NCI-H1105 (cell line): ENCODE measurements at places on chromosomes 6 and 20.

- DNase-seq: no peak
These were observed 116.4 kb downstream of the KIF6 start for GRCh38 chr6:39608652-39609345.

GRCh38 chr20:36496707-36497669 lies 44.3 kb upstream of the MYL9 start:
- no peak for DNase-seq

- DNase-seq: no peak
These were observed 31.9 kb downstream of the GINS1 start for GRCh38 chr20:25439328-25439727.

- DNase-seq: no peak
These were observed 121.8 kb downstream of the COL9A1 start for GRCh38 chr6:70180901-70181599.

GRCh38 chr6:90885611-90886056 lies 298.8 kb upstream of the MAP3K7 start:
- DNase-seq: no peak

DNA sequence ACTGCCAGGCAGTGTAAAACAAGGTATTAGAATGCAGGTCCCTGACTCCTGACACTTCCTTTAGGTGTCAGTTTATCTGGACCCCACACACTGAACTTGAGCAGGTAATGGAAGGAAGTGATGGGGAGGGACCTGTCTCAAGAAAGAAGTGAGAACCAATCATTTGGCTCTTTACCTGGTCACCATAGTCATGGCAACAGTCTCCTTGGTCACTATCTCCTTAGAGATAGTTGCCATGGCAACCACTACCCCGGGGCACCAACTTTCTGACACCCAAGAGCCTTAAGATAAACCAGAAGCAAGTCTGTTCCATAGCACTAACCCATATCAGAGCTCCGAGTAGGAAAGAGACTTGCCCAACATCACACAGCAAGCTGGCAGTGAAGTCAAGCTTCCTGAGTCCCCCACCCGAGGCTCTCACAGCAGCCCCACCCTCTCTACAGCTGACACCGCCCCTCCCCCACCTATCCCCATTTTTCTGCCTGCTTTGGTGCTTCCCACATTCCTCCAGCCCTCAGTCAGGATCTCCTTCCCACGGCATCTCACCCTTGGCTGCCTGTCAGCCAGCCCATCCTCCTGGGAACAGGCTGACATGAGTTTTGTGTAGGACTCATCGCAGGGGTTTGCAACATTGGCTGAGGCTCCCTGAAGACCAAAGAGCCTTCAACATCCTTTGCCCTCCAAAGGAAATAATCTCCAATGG lies 16.3 kb upstream of the HM13 start:
- peak; percentile 21 for DNase-seq

DNA sequence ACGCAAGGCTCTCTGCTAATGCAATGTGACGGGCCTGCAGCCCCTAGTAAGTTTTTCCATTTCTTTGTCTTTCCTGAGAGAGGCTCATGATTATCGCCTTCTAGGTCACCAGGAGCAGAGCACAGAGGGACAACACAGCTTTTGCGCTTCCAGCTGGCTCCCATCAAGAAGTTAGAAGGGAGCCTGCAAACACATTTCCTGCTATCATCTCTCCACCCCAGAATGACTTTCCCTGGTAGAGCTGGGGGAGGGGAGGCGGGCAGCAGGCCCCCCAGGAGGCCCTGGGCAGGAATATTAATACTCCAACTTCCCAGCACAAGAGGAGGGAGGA lies 35.7 kb upstream of the CCDC167 start:
- no peak for DNase-seq

DNA sequence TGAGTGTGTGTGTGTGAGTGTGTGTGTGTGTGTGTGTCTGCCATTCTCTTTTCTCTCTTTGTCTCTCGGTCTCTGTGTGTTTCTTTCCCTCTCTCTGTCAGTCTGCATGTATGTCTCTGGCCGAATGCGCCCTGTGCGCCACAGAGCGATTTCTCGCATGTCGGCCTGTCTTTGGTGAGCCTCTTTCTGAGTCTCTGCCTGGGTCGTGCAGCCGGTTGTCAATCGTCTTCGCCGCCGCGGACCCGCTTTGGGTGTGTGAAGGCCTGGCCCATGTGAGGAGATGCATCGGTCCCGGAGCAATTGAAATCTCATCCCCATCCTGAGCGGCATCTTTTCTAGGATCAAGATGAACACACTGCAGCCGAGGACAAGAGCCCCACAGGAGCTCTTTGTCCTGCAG lies 1567.2 kb upstream of the DEFB115 start:
- no peak for DNase-seq

- peak; percentile 62 for DNase-seq
These were observed 885 bp downstream of the MTCL3 start for GRCh38 chr6:127518191-127518709.

GRCh38 chr6:63418741-63419140 lies 99.0 kb upstream of the LGSN start:
- DNase-seq: no peak

GRCh38 chr20:14951707-14952418 lies 614.5 kb upstream of the FLRT3 start:
- DNase-seq: no peak

DNA sequence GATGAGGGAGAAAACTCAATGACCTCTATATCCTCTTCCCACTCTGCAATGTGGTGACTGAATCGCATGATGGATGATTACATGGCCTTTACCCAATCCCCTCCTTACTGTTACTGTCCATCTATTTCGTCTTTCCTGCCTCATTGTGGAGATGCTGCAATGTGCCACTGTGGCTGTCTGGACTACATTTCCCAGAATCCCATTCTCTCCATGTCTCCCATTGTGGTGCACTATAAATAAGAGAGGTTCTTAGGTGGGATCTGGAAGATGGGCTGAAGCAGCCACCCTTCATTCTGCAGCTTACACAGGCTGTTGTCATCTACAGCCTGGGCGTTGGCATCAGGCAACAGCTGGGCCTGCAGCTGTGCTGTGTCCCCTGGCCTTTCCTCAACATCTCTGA lies 233.6 kb downstream of the PRKN start:
- no peak for DNase-seq

- DNase-seq: peak; percentile 43
These were observed 29.7 kb downstream of the RPP40 start for GRCh38 chr6:4973982-4974745.

- DNase-seq: no peak
These were observed 30.9 kb upstream of the TAGAP start for GRCh38 chr6:159075506-159076228.

DNA sequence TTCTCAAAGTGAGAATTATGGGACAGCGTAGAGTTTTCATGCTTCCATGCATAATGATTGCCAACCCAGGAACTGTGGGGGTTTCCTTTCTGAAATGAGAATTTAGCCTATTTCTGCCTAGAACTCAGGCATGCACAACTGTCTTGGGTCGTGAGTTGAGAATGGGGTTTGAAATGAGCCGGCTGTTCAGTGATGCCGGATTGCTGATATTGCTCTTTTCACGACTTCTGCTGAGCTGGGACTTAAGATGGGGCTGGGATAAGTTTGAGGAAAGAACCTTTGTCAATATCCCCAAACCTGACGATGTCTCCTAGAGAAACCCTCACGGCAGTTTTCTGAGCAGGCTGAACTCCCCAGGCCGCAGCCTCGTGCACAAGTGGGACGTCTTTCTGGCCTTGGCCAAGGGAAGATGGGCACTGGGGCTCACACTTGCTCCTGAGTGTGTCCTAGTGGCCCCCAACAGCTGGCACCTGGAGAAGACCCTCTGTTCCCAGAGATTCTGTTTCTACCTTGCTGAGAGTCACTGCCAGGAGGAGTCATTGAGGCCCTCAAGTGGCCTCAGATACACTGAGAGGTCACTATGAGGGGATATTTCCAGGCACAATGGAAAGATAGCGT lies 34.1 kb upstream of the RIN2 start:
- DNase-seq: no peak

- no peak for DNase-seq
These were observed 44.0 kb downstream of the GABRR2 start for GRCh38 chr6:89270951-89271721.

DNA sequence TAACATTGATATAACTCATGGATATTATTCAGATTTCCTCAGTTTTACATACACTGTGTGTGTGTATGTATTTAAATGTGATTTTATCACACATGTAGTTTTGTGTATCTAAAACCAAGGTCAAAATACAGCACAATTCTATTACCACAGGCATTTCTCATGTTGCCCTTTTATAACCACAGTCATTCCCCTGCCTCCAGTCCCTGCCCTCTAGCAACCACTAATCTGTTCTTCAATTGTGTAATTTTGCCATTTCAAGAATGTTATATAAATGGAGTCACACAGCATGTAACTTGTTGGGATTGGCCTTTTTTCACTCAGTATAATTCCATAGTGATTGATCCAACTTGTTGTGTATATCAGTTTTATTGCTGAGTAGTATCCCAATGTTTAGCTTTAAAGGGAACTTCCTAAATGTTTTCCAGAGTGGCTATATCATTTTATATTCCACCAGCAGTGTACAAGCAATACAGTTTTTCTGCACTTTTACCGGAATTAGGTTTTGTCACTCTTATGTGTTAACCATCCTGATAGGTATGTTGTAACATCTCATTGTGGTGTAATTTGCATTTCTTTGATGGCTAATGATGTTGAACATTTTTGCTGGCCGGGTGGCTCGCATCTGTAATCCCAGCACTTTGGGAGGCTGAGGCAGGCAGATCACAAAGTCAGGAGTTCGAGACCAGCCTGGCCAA lies 338.2 kb downstream of the SOX4 start:
- DNase-seq: no peak

DNA sequence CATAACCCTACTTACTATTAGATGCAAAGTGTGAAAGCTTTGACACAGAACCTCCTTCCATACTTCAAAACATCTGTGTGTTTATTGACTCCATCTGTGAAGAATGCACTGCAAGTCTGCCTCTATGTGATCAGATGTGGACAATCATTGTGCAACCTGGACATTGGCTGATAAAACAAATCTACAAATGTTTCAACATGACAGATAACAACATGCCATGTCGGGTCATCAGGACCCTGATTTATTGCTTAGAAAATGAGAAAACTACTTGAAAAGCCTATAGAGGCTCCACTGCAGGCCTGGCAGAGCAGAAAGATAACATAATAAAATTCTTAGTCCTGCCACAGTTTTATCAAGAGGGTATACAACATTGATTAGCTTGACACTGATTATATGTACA lies 1286.4 kb downstream of the GRIK2 start:
- no peak for DNase-seq

DNA sequence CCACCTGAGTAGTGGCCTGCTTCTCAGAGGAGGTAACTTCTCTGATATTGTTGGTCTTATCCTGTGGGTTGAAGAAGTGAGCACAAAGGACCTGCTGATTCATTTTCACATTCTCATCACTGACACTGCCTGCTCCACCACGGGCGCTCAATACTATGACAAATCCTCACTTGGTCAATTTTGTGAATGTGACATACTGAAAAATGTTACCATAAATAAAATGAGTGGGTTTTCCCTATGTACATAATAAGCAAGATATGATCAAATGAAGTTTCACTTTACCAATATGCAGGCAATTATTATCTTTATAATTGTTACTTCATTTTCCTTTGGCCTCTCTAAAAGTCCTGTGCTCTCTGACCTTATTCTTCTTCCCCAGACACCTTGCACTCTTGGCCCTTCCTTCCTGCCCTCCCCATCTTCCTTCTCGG lies 71.5 kb upstream of the RIPOR2 start:
- no peak for DNase-seq
